ENCODE measurements at places on chromosomes 5 and 9.

- DNase-seq: no peak
Observed at GRCh38 chr5:172909931-172910502, 49.2 kb upstream of the RPL26L1 start.

DNA sequence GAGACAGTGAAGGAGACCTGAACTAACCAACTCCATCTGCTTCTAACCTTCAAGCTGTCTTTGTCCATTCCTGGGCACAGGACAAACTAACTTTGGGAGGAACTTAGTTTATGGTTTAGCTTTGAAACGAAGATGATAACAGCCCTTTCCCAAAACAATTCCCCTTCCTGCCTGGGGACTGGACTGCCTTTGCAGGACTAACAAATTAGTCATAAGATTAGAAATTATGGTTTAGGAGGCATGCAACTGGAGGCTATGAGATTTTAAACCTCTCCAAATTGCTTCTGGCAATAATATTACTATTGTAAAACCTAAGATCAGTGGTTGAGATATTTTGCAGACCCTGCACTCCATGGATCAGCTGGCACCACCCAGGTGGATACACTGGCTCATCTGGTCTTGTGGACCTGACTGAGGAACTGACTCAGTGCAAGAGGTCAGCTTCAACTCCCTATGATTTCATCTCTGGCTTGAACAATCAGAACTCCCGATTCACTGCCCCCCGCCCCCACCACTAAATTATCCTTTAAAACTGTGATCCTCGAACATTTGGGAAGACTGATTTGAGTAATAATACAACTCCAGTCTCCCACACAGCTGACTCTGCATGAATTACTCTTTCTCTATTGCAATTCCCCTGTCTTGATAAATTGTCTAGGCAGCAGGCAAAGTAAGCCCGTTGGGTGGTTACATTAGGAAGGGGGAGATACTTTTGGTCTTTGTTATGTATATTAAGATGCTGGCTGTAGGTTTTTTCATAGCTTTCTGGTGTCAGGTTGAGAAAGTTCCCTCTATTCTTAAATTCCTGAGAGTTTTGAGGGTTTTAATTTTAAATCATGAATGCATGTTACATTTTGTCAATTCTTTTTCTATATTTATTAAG, 213.3 kb downstream of the TSSK1B start:
- no peak for DNase-seq

DNA sequence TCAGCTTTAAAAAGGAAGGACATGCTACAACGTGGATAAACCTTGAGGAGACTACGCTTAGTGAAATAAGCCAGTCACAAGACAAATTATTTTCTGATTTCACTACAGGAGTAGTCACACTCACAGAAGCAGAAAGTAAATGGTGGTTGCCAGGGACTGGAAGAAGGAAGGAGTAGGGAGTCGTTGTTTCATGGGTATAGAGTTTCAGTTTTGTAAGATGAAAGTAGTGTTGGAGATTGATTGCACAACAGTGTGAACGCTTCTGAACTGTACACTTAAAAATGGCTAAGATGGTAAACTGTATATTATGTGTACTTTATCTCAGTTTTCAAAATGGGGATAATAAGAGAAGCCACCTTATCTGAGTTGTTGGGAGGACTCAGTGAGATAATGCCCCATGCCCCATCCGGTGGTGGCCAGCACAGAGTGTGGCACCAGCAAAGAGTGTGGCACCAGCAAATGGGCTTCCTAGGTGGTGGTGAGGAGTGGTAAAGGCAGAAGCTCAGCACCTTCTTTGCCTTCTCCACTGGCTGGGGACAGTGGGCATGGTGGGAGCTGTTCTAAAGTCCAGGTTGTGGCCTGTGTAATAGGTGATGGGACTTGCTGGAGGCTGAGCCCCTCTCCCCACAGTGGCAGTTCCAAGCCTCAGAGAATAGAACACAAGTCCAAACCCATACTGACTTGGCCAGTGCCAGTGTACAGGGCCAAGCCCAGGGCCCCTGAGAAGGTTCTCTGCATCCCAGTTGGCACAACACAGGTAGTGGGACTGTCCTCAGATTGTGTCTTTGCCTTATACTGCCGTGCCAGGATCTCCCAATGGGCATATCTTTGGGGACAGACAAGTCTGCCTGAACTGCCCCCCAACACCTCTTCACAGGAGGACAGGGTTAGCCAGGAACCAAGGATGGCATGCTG, 4.4 kb downstream of the SLC22A4 start:
- DNase-seq: no peak

GRCh38 chr5:72386639-72387038, 66.5 kb downstream of the PTCD2 start:
- DNase-seq: no peak

DNA sequence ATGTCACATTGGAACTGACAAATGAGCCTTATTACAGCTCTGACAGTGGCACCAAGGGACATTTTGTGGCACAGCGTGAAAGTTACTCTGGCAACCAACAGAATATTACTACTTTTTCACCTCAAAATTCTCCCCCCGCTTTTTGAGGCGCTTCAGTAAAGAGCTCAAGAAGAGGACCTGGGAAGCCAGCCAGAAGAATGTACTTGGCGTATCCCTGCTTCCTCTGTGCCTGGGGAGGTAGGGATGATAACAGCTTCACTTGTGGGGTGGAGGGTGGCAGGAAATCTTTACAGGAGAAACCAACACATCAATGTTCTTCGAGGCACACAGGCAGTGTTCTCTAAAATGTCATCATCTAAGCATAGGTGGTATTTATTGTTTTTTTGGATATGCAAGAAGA, 624.1 kb downstream of the NR2F1-AS1 start:
- DNase-seq: no peak

- no peak for DNase-seq
Observed at GRCh38 chr5:1685066-1685465, 114.6 kb downstream of the MRPL36 start.

DNA sequence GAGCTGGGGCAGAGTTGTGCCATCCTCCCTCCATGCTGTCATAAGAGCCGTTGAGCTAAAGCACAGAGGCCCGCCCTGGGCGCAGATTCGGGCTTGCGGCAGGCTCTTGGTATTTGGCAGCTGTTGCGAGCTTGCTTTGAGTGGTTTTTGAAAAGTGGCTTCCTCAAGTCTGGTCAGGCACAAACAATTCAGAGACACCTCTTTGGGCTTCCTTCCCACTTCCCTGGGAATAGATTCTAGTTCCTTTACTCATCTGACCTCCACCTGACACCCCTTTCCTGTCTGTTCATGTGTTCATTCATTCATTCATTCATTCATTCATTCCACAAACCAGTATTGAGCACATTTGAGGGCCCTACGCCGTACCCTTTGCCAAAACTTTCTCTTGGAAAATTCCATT, 27.4 kb downstream of the NCS1 start:
- DNase-seq: peak; percentile 97

GRCh38 chr5:119470851-119471451, 18.7 kb downstream of the HSD17B4 start:
- DNase-seq: no peak

DNA sequence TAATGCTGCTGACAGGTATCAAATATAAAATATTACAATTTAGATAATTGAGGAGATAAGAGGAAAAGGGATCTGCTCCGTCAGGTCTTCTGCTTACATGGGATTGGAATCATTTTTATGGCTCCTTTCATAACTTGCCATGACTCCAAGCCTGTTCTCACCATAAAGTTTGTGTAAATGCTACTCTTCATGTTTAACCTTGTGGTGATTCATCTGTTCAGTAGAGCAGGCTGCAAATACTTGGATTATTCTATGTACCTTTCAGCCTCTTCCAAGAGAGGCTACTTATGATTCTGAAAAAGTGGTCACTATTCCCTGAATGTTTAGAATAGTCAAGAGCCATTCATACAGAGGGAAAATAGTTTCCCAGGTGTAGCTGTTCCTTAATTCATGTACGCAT, 66.9 kb downstream of the SLC44A1 start:
- no peak for DNase-seq

- DNase-seq: no peak
Observed at GRCh38 chr5:169914766-169915165, 65.5 kb downstream of the INSYN2B start.

GRCh38 chr5:73272351-73272750, 99.4 kb downstream of the TMEM174 start:
- DNase-seq: no peak

GRCh38 chr5:148179234-148179824, 11.0 kb downstream of the SPINK14 start:
- DNase-seq: peak; percentile 50

GRCh38 chr9:114264806-114265550, 57.9 kb upstream of the ORM1 start:
- DNase-seq: no peak

DNA sequence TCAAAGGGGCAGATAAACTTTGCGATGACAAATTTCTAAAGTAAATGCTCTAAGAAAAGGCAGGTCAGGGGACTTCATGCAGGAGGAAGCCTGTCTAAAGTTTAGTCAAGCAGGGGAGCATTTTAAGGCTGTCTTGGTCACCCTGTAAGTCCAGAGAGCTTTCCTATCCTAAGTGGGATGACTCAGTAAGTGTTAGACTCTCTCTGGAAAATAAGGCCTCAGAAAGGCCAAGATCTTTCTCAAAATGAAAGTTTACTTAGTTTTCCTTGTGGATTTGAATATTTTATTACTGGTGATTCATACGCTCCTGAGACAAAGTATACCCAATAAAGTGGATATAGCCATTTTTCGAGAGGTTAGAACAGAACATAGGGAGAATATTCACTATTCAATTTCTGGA, 806.9 kb upstream of the CDH9 start:
- no peak for DNase-seq

GRCh38 chr9:76720245-76720644, 44.0 kb upstream of the PCA3 start:
- no peak for DNase-seq

DNA sequence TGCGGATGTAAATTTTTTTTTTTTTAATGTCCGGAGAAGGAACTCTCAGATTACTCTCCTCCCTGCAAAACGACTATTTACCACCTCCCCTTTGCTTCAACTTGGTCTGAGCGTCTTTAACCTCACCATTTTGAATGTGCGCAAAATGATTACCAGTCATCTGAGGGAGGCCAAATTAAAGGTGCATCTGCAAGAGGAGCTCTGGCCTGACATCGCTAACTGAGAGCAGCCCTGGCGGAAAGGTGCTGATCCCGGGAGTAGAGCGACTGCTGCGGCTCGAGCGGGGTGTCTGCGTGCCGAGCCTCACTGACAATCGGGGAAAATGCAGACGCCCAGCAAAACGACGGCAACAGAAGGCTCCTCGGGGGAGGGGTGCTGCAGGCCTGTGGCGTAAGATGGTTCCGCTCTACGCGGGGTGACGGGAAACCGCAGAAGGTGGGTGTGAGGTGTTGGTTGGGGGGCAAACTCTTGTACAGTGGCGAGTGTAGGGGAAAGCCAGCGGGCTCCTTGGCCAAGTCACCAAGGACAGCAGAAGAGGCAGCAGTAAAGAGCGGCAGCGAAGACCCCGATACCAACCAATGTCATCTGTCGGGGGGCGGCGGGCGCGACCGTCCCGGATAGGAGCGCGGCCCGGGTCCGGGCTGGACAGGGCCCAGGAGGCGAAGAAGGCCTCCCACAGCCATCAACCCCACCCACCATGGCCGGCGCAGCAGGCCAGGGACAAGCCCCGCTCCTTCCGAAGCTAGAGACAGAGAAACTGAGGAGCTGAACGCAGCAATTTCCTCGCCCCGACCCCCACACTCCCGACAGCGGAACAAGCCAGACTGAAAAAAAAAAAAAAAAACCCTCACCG, 557 bp downstream of the PJA2 start:
- DNase-seq: peak; percentile 55

DNA sequence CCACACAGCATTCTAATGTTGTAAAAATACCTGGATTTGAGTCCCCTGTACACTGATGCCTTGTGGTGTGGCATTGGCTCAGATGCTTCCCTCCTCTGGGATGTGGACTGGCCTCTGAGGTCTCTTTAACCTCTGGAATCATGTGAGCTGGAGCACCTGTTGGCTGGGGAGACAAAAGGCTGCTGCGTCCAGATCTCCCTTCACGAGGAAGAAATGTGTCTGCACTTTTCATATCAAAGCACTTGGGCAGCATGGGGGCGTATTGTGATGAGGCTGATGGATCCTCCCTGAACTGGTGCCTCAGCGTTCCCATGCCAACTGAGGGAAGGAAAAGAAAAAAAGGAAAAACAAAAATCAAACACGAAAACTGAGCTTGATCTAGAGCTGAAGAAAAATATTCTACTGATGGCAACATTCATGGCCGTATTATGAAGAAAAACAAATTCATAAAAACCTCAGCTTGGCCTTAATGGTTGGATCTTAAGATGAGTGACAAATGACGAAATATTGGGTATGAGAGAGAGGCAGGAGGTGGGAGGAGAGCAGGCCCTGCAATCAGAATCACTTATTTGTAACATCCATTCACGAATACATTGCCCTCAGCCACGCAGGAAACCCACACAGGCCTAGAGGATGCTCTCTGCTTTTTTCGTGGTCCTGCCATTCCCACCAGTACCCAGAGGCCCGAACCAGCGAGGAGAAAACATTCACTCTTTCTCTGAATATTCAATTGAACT, 26.2 kb downstream of the GRIA1 start:
- DNase-seq: no peak

DNA sequence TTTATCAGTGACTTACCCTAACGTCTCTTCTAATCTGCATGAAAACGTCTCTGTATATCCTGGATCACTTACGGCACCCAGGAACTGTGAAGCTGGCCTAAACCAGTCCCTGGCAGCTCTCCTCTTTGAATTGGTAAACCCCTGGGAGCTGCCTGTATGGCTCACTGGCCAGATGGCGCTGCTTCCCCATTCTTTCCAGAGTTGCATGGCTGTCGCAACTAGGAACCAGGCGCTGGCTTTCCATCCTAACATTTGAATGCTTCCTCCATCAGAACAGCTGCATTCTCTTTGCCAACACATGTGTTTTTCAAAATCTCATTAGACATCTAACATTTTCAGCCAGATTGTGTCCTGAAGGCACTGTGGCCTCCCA, 8.0 kb upstream of the PCA3 start:
- DNase-seq: no peak

DNA sequence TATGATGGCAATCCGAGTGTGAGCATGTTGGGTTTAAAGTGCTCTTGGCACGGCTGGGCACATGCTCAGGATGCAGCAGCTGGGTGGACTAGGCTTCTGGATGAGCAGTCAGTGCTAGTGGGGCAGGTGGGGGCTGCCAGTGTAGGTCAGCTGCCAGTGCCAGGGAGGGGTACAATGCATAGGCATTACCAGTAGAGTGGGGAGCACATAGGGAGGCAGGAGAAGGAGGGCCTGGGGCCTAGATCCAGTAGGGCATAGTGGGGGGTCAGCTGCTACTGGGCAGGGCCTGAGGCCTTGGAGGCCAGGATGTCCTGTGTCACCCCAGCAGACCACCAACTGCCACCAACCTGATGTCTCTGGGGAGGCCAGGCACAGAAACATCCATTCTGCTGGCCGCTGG, 24.2 kb downstream of the ACSL6 start:
- DNase-seq: no peak

- DNase-seq: no peak
Observed at GRCh38 chr5:81391-82021, 10.5 kb upstream of the PLEKHG4B start.

GRCh38 chr9:33393581-33393980, 8.8 kb downstream of the AQP7 start:
- no peak for DNase-seq

- no peak for DNase-seq
Observed at GRCh38 chr5:87245451-87245850, 22.2 kb upstream of the RASA1 start.

GRCh38 chr5:136382791-136383190, 17.4 kb upstream of the TRPC7 start:
- DNase-seq: no peak

- DNase-seq: no peak
Observed at GRCh38 chr9:113641100-113641885, 177.8 kb downstream of the RGS3 start.

- peak; percentile 15 for DNase-seq
Observed at GRCh38 chr9:135370411-135371375, 108.9 kb upstream of the PPP1R26 start.

All from foreskin keratinocyte (primary cell).